ENCODE measurements at places on chromosomes 5 and 9.

GRCh38 chr9:7456377-7456776, 343.2 kb downstream of the DMAC1 start:
- DNase-seq: no peak

DNA sequence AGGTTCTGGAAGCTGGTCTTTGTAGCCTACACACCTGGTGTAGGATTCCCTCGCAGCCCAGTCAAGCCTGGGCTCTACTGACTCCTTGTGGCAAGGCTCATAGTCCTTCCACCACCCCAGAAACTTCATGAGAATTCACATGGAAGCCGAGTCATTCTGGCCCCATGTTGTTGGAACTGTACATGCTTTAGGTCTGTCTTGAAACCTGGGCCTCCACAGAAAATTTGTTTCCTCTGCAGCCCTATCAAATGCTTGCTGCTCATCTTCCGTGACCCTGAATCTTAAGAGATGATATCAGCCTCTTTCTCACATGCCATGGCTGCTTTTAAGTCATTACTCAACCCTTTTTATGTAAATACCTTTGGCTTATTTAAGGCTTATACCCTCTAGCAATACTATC, 113.4 kb upstream of the GRHPR start:
- no peak for DNase-seq

DNA sequence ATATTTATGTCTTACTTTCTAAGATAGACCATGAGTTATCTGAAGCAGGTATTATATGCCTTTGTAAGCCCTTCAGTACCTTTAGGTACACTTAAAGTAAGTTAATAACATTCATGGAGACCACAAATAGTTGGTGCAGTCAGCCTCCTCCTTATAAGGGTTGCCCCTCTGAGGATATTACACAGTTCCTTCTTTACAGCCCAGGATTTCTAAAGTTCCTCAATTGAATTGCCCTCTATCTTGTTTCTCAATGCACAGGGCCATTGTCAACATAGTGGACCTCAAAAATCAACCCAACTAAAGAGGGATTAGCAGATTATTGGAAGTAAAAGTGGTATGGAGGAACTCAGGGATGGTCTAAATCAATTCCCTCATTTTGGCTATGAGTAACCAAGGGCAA, 50.3 kb downstream of the HMHB1 start:
- DNase-seq: no peak

DNA sequence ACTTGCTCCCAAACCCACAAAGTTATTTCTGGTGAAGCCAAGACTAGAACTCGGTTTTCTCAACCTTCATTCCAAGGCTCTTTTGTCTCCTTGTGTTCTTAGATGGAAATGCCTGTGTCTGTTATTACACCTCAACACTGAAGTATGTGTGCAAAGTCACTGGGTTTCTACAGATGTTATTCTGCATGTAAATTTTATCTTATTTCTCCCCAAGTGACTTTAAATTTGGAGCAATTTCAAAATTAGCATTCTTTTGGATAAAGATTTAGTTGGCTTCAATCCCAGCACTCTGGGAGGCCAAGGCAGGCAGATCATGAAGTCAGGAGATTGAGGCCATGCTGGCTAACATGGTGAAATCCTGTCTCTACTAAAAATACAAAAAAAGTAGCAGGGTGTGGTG, 104.4 kb upstream of the GNA14 start:
- no peak for DNase-seq

DNA sequence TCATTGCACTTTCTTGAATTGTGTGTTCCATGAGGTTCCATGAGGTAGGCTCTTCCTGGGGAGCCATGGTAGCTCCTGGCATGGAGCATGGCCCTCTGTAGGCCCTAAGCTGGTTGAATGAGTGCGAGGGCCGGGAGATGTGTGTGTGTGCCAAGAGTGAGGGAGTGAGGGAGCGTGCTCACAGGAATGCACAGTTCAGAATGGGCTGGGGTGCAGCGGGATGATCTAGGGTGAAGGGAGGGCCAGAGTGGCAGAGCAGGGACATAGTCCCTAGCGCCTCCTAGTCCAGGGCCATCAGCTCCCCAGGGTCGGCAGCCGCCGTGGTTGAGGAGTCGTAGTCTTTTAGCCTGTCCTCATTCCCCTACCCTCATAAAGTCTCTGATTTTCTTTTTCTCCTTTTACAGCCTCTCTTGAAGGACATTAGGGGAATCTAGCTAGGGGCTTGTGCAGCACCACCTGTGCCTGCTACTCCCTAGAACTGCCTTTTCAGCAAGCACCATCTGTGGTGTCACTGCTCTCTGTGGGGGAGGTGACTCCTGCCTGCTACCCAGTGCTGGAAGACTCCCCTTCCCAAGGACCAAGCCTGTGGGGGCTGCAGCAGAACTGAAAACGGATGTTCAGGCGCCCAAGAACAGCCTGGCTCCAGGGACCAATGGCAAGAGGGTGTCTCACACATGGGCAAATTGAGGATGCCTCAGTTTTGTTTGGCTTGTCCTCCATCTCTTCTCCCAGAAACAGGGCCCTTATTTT, 65.3 kb upstream of the PPARGC1B start:
- DNase-seq: peak; percentile 38

DNA sequence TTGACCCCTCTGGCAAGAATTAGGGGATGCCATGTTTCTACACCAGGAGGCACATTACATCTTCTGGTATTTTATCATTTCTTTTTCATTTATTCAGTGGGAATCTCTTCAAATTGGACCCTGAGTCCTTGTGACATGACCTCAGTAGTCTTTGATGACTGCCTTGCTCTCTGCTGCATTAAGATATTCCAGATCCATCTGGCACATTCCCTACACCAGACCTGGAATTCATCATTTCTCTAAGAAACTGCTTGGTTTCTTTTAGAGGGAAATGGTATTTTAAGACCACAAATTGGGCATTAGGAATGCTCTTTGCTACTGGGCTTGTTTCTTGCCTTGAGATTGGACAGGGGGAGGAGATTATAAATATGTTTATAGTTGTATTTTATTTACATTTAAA, 61.0 kb downstream of the GALNT10 start:
- no peak for DNase-seq

- no peak for DNase-seq
Measured at GRCh38 chr9:130561056-130561455, 18.3 kb upstream of the FUBP3 start.

DNA sequence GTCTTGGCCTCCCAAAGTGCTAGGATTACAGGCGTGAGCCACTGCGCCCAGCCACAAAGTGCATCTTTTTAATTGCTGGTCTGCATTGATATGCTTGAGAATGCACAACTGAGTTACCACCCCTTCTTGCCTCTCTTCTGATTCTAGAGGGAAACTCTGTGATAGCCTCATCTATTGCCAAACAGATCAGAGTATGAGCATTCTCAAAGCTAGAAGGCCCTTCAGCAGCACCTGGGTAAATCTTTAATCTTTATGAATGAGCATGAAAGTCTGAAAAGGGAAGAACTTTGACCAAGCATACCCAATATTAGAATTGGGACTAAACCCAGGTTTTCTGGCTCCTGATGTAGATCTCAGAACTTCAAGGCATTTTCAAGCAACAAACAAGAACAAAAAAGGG, 298.3 kb upstream of the TNC start:
- DNase-seq: no peak

DNA sequence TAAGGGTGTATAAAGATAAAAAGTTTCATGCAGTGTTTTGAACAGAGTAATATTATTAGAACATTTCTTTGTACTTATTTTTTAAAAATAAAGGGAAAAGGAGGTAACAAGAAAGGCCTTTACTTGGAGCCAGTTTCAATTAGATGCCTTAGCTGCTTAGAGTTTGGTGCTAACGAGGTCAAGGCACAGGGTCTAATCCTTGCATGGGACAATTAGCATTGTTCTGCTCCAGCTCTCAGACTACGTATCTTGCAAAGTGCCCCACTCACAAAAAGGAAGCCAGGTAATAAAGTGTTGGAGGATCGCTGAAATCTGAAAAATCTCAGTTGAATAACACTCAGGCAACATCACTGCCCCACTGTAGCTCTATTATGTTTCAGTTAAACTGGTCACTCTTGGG, 2011.3 kb downstream of the EFNA5 start:
- no peak for DNase-seq

- DNase-seq: no peak
Measured at GRCh38 chr9:94183240-94183999, 75.7 kb upstream of the ZNF169 start.

GRCh38 chr9:36888551-36888950, 145.5 kb downstream of the PAX5 start:
- peak; percentile 38 for DNase-seq

DNA sequence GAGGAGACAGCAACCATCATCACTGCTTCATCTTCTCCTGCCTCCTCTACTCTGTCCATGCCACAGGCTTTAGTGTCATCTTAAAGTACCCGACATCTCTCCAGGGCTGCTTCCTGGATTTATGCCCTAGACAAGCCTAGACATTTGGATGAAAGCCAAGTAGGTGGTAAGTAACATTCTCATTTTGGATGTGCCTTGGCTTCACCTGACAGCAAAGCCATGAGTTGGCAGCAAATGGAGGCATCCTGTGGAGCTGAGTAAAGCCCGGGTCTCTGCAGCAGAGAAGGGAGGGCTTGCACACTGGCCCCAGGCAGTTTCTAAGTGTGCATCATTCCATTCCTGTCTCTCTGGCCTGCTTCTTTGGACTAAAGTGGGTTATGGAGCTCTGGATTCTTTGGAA, 299.1 kb downstream of the DMAC1 start:
- DNase-seq: no peak

DNA sequence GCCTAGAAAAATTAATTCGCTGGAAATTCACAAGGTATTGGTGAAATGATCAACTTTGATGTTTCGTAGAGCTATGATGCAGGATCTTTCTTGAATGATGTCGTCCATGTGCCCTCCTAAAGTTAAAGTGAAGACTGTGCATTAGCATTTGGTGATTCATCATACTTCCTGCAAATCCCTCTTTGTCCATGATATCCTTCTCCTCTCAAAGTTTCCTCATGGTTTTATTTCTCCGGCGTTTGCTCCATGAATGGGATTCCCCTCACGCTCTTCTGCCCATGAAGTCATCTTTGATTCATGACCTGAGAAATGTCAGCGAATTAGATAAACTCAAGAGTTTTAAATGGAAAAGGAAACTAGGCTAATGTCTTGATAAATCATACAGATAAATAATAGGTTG, 372.7 kb downstream of the PSAT1 start:
- DNase-seq: no peak

DNA sequence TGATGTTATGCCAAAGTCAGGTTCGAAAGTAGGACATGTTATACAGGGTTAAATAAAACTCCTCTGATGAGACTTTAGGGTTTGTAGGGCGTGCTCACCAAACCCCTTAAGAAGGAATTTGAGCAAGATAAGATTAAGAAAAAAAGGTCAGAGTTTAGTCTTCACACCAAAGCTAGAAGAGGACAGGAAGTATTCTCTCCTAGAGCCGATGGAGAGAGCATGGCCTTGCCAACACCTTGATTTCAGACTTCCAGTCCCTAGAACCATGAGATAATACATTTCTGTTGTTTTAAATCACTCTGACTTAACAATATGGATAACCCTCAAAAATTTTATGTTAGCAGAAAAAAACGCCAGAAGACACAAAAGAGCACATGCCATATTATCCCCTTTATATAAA, 16.3 kb upstream of the PLCXD3 start:
- no peak for DNase-seq

DNA sequence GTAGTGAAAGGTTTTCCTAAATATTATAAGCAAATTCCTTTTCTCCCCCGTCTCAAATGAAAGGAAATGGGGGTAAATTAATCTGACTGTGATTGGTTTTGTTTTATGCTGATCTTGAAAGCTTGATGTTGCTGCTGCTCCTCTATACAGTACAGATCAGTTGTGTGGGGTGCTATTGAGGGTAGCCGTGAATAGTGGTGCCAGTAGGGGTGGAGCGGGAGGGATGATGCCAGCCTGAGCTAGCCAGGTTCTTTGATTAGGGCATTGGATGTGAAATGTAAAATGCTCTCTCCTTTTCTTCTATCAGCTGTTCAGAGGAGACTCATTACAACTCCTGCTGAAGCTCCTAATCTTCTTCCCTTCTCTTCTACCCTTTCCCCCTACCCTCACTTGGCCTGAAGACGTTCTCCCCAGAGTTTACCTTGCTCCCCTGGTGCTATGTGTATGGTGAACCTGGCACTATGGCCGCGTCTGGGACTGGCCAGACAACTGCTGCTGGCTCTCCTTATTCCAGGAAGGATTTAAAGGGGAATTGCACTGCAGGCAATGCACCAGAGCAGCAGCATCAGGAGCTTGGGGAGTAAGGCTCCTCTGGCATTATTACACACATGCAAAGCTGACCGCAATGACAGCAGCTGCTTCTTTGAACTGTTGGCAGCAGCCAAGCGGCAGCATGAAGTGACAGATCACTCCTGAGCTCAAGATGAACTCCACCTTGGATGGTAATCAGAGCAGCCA, 566 bp downstream of the GPR21 start:
- DNase-seq: no peak

GRCh38 chr5:3276896-3277295, 318.7 kb upstream of the IRX1 start:
- DNase-seq: no peak

GRCh38 chr9:123997665-123998277, 13.8 kb upstream of the LHX2 start:
- DNase-seq: peak; percentile 75

DNA sequence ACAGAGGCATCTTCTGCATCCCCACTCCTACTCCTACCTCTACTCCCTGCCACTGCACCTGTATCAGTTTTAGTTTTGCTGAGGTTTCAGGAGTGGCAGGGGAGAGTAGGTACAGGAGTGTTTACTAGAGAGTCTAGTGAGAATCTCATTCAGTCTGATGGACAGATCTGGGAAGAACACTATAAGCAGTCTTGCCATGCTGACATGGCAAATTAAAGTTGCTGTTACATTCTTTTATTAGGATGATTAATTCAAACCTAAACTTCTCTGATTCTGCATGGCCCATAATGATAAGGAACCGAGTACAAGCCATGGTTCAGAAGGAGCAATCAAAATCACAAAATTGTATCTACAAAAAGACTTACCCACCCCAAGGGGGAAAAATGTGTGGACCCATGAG, 7.4 kb downstream of the ARSK start:
- DNase-seq: no peak

DNA sequence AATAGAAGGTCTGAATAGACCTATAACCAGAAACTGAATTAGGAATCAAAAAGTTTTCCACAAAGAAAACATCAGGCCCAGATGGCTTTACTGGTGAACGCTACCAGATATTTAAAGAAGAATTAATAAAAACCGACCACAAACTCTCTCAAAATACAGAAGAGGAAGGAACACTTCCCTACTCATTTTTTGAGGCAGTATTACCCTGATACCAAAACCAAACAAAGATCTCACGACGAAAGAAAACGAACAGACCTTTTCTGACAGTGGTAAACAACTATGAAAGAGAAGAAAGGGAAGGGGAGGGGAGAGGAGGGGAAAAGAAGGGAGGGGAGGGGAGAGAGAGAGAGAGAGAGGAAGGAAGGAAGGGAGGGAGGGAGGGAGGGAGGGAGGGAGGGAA, 13.5 kb downstream of the B4GALT1 start:
- DNase-seq: no peak

DNA sequence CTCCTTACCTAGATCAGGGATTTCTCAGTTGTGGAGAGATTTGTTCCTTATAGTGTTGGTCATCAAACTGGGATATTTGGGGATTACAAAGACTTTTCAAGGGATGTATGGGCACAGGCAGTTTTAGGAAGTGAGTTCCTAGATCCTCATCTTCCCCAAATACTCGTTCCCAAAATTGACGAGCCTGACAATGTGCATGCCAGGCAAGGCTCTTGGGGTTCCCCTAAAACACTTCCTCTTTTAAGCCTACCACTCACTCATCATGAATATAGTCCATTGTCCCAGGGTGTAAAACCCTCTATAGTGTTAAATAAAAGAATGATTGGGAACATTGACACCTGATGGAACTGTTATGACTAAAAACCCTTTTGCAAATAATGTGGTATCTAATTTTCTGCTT, 26.4 kb downstream of the PDCD1LG2 start:
- DNase-seq: no peak

- no peak for DNase-seq
Measured at GRCh38 chr5:16450163-16450562, 15.4 kb downstream of the ZNF622 start.
